ENCODE measurements at places on chromosomes 4 and X. TPM values are rescaled to one million over a fixed set of nuclear protein-coding genes. Genes with fewer than 3 reads are reported as not detected.

- no peak for DNase-seq
These were observed 237.8 kb downstream of the EVC2 start for GRCh38 chr4:5470318-5471198.

DNA sequence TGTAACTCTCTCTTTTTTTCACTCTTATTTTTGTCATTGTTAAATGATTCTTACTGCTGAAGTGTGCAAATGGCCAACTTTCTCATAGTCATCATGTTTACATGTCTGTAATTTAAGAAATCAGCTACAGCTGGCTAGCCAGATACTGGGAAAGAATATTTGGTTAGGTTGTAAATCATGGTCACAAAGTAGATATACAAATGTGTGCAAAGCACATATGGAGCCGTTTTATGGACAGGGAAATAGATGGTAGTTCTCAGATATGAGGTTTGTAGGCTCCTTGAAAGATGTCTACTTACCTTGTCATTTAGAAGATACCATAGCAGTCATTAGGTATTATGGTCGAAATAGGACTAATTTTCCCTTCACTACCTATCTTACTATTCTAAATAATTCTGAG is 430.4 kb downstream of the ADGRL3 start:
- DNase-seq, result no peak

GRCh38 chr4:86661006-86661405 is 66.9 kb downstream of the PTPN13 start:
- DNase-seq, result no peak

- peak; percentile 53 for DNase-seq
These were observed 91.4 kb downstream of the STK32B start for GRCh38 chr4:5142726-5143125.

The IQCM gene
- total RNA-seq, result 0.17 TPM

The SLC6A14 gene
- total RNA-seq, result not detected
